ENCODE measurements at places on chromosomes 7 and 10.

- DNase-seq: peak; percentile 7
These were observed 7.1 kb downstream of the CAMK2G start for GRCh38 chr10:73867126-73867807.

DNA sequence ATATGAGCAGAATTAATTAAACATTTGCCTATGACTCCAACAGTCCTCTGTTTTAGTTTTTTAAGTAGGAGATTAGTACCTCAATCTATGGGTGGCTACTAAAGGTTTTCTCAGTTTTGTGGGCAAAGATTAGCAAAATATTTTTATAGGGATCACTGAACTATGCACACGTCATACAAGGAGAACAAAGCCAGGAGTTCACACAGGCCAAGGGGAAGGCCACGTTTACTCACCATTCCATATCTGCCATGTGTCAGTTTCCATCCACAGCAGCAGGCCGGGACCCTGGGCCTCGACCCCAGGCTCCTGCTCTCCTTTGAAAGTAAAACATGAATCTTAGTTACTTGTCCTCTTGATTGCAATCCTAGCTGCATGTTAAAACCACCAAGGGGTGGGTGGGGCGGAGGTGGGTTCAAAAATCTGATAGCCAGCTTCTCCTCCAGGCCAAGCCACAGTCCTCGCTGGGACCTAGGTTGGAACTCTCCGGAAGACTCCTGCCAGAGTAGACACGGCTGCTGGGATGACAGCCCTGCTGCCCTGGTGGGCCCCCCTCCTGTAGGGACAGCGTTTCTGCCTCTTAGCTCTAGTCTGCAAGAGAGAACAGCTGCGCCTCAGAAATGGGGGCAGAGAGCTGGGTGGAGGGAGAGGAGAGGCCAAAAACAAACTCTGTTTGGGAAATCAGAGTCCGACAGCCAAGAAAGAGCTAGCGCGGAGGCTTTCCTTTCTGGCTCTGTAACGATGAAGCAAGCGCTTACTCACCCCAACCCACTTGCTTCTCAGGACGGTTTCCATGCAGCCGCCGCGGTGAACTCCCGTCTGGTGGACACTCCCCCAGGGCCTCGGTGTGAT, 35.6 kb downstream of the PITRM1 start:
- DNase-seq: no peak

DNA sequence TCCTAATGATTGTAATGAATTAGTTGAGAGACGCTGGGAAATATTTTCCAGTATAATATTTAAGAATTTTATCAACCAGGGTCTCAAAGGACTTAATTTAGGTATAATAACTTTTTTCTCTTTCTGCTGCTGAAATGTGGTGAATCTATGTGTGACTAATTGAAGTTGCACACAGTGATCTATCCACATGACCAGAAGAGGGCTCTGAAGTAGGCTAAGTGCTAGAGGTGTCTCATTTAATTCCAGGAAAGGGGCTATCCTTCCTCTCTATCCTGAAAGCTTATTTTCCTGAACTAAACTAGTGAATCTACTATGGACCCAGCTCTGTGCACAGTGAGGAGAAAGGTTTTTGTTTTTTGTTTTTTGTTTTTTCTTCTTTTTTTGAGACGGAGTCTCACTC, 294.4 kb upstream of the MYO3A start:
- no peak for DNase-seq

DNA sequence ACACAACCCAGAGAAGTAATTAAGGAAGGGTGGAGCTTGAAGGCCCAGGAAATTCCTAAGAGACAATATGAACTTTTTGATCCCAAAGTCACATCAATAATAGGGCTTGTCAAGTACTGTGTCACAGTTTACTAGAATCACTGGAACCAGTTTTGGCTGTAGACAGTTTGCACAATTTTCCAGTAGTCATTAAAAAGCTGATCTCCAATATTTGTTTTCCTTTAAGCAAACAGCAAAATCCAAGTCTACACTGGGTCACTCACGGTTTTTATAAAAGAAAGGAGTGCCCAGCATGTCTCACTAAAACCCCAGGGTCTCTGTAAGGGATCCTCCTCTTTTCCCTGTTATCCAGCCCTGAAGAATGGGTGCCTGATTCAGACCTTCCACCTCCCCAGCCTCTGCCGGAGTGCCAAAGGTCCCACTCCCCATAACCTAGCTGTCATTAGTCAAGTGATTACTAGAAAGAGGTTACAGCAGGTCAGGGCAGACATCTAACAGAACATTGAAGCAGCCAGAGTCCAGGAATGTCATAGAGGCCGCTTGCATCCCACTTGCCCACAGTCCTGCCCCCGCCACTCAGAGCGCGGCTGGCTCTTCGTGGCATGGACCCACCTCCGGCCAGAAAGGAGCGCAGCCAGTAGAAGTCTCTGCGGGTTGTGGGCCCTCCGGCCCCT, 552 bp downstream of the SLC25A16 start:
- DNase-seq: no peak

DNA sequence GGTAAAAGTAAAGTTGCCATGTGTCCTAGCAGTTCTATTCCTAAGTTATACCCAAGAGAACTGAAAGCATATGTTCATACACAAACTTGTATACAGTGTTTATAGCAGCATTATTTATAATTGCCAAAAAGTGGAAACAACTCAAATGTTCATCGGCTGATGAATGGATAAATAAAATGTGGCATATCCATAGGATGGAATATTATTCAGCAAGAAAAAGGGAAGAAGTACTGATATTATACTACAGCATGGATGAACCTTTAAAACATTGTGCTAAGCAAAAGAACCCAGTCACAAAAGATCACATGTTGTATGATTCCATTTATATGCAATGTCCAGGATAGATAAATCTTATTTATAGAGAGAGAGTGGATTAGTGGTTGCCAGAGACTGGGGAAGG, 68.9 kb downstream of the NRF1 start:
- DNase-seq: no peak

DNA sequence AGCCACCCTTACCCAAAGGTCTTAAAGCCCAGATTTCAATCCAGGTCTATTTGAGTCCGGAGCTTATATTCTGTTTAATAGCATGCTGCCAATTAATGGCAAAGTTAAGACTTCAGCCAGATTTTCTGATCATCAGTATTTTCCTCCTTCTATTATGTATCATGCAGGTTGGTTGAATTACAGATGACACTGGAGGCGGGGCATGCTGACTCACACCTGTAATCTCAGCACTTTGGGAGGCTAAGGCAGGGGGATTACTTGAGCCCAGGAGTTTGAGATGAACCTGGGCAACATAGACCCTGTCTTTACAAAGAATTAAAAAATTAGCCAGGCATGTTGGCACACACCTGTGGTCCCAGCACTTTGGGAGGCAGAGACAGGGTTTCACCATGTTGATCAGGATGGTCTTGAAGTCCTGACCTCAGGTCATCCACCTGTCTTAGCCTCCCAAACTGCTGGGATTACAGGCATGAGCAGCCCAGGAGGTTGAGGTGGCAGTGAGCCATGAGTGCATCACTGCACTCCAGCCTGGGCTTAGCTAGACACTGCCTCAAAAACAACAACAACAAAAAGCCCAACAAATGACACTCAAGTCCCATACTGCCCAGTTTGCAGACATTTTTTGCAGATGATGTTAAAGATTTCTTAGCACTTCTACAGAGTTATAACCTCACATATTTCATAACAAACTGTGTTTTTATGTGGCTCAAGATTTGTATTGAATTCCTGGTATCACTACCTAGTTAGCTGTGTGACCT, 62.5 kb downstream of the MCU start:
- no peak for DNase-seq

DNA sequence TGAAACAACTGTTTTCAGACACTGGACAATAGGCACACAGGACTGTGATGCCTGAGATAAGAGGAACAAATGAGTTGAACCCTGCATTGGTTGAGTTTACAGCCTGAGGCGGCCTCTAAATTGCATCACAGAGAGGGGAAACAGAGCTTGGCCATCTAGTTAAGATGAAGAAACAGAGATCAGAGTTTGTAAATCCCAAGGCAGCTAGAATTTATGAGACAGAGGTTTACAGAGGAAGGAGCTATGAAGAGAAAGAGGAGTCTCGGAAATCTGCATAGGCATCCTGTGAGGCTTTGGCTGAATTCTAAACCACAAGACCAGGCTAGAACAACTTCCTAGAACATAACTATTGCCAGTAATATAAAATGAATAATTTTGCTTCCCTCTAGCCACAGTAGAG, 41.0 kb upstream of the OIT3 start:
- no peak for DNase-seq

GRCh38 chr7:80935991-80936780, 17.3 kb upstream of the SEMA3C start:
- no peak for DNase-seq

DNA sequence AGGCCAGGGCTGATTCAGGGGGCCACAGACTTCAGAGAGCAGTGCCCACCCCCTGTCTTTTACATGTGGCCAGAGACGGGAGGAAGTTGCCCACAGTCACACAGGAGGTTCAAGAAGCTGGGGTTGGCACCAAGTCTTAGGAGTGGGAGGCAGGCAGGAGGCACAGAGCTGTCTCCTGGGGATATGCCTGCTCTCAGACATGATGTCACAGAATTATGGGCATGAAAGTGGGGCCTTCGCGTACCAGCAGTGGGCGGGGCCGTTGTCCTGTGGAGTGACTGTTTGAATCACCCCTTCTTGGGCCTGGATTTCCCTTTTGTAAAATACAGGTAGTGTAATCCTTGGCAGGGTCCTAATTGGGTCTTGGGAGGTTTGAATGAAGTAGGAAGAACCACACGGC, 81.2 kb upstream of the PPIF start:
- DNase-seq: no peak

DNA sequence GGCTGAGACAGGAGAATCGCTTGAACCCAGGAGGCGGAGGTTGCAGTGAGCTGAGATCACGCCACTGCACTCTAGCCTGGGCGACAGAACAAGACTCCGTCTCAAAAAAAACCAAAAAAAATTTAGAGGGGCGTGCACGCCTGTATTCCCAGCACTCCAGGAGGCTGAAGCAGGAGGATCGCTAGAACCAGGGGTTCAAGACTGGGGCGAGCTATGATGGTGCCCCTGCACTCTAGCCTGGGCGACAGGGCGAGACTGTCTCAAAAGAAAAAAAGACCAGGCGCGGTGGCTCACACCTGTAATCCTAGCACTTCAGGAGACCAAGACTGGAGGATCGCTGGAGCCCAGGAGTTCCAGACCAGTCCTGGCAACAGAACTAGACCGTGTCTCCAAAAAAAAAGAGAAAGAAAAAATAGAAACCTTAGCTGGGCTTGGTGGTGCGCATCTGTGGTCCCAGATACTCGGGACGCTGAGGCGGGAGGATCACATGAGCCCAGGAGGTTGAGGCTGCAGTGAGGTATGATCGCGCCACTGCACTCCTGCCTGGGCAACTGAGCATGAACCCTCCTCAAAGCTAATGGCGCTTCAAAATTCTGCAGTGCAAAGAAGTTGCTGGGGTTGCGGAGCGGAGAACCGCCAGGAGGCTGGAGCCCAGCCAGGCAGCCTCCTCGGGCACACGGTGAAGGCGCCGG, 382 bp upstream of the MBLAC1 start:
- no peak for DNase-seq

GRCh38 chr10:11668847-11669610, 57.6 kb upstream of the USP6NL start:
- no peak for DNase-seq

DNA sequence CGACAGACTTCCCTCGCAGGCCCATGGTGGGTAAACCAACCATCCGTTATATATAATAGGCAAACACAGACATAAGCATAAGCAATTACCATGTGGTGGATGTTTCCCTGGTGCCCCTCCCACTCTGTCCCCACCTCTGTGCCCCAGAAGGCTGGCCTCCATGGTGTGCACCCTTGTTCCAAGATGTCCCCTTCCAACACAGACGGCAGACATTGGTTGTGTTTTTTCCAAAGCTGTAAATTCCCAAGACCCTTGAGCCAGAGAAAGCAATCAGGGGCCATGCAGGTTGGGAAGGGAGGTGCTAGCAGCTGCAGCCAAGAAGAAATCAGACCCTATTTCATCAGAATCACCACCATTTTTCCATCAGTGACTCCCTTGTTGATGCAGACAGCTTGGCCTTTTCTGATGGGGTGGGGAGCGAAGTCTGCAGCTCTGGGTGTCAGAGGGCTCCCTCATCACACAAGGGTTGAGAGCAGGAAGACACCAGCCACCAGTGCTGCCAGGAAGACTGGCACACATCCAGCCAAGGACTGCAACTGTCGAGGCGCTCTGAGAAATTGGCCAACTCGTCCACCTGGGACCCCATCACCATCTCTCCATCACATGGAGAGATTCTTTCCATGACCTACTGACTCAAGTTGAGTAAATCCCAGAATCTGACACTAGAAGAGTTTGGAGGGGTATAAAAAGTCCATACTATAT, 86.8 kb upstream of the CHST15 start:
- no peak for DNase-seq

GRCh38 chr7:41886262-41886900, 183.5 kb upstream of the INHBA start:
- no peak for DNase-seq

- DNase-seq: no peak
These were observed 334.0 kb downstream of the WDR37 start for GRCh38 chr10:1390200-1390599.

- DNase-seq: no peak
These were observed 11.5 kb downstream of the FOXL3 start for GRCh38 chr7:301291-302053.

DNA sequence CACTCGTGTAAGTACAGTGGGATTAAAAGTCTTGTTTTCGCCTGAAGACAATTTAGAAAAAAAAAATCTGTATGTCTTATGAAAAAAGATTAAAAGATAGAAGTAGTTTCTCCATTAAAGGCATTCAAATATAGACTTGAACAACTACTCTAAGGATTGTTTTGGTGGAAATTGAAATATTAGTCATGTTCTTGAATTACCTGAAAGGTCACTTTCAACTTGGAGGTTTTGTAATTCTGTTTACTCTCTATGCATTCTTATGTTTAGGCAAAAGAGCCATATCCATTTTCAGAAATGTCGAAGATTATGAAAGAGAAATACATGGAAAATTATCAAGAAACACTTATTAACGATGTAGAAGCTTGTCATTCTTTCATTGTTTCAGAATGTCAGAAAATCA, 373.7 kb downstream of the ARL4A start:
- no peak for DNase-seq

- no peak for DNase-seq
These were observed 181.8 kb downstream of the GLI3 start for GRCh38 chr7:42055171-42055570.

GRCh38 chr10:96587264-96588059, 650 bp upstream of the TM9SF3 start:
- no peak for DNase-seq

- DNase-seq: no peak
These were observed 14.1 kb downstream of the LAT2 start for GRCh38 chr7:74223711-74224510.

DNA sequence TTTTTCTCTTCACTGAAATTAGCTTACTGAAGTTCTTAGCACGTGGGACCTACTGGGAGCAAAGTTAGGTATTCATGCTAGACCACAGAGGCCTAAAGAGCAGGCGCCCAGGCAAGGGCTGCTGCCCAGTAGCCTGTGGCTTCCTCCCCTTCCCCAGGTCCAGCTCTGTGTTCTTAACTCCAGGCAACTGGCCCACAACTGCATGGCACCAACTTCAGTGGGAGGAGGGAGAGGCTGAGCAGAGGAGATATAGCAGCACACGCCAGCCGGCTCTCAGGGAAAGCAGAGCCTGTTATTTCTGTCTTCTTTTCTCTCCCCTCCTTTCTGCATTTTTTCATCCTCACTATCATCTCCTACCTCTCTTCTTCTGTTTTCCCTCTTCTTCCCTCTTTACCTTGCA, 67.4 kb downstream of the PCGF5 start:
- no peak for DNase-seq

GRCh38 chr10:44864051-44864450, 47.1 kb upstream of the TMEM72 start:
- no peak for DNase-seq

Measured in C1 segment of cervical spinal cord (tissue), 14 donors.